ENCODE measurements at places on chromosomes 6 and 20.
A peak's percentile ranks its signal among the peaks of the same experiment; 100 is the strongest.

GRCh38 chr6:27263886-27264285 lies 16.4 kb downstream of the PRSS16 start:
- no peak for DNase-seq

- no peak for DNase-seq
These were observed 299.9 kb upstream of the THEMIS start for GRCh38 chr6:128200789-128201188.

DNA sequence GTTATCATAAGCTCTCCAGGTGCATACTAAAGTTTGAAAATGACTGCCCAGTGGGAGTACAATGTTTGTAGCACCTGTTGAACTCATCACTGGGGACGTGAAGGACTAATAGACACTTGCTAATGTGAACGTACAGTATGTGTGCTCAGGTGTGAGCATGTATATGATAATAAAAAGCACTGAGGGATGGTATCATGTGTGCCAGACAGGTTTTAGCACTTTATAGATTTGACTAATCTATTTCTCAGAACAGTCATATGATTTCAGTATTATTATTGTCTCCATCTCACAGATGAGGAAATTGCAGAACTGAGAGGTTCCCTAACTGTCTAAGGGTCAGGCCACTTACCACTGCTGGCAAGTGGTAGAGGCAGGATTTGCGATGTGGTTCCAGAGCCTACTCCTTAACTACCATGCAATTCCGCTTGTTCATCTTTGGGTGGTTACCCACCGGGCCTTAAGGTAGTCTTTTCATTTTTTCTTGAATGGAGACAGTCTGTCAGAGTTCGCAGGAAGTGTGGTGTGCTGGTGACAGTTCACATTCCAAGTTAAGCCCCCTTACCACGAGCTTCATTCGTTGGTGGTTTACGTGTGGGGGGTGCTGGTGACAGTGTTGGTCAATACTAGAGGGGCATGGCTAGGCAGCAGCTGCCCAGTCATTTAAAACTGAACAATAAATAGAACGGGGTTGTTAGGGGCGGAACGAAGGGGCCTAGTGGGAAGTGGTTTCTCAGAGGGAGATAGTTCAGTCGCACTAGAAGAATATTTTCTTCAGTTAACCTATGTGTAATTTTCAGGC lies 46.8 kb downstream of the RREB1 start:
- DNase-seq, result no peak

DNA sequence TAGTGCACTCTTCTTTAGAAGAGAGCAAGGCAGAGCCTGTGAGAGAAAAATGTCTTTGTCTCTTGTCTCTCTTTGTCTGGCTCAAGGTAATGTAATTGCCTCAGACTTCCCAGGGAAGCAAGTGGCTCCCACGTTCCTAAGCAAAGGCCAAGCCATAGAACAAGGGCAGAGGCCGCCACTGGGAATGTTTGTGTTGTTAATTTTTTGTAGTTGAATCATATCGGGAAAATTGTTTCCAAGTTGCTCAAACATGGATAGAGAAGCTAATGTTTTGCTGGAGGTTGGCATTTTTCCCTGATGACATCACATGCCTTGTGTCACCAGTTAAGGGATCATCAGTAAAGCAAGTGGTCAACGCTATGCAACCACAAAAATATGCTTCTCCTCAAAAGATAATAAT lies 211.5 kb upstream of the FOXA2 start:
- DNase-seq, result no peak

DNA sequence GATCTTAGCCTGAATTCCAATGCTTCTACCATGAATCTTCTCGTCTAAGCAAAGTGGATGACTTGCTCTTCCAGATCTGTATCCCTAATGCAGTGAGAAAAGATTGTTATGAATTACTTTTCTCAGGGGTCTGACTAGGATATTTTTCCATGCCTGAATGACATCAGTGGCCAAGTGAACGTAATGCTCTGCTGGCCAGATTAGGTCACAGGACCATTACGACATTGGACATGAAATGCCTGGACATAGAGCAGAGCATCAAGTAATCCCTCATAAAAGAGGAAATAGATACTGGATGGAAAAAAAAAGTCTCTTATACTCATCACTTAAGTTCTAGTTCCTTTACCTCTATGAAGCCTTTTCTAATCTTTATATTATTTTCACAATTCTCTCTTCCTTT lies 12.1 kb upstream of the THEMIS start:
- DNase-seq, result no peak

- DNase-seq, result no peak
These were observed 1628.5 kb downstream of the HACE1 start for GRCh38 chr6:103231181-103231580.

- no peak for DNase-seq
These were observed 1380.6 kb upstream of the DEFB115 start for GRCh38 chr20:29876911-29877285.

- no peak for DNase-seq
These were observed 132.0 kb upstream of the RNF24 start for GRCh38 chr20:4147319-4147718.

DNA sequence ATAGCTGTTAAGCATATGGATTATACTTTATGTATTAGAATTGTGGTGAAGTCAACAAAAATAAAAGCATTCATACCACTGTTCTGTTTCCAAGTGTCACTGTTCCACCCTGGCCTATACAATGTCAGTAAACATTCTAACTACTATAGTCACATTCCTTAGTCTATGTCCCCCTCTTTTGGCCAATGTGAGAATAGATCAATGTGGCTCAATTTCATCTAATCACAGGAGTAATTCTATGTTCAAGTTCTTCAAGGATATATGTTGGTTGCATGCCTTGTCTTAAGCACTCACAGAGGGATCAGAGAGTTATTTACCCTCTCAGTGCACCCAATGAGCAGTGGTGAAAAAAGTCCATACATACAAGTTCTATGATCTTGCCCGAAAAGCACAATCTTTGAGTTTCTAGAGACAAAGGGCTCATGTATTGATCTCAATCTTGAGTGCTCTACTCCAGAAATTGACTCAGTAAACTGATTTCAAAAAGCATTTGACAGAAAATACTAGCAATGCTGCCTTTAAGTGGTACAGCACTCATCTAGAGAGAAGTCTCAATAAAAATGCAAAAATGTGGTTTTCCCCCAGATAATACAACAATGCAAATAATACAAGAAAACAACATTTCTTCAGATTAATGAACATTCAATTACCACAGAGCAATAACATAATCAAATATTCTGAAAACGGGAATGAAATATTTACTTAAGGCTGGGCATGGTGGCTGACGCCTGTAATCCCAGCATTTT lies 16.5 kb downstream of the SMLR1 start:
- DNase-seq, result no peak

- no peak for DNase-seq
These were observed 12.9 kb upstream of the RPS6KA2 start for GRCh38 chr6:166639921-166640320.

DNA sequence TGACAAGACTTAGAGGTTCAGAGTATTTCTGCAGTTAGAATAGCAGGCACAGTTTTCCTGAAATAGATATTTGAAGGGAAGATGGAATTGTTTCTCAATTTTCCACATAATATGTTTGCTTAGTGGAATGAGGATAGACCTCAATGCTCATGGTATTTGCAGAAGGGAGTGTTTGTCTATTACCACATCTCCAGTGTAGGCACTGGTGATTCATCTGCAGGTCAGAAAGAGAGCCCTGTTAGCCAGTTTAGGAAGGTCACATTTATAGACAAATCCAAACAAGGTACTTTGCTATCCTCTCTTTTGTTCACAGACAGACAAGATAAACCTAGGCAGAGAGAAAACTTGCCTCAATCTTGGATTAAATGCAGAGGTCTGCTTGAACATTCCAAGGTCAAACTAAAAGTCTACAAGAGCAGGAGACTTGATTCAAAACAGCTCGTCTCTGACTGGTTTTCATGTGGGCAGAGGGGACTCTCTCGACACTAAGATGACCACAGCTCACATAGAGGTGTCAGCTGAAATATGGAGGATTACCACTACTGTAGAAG lies 22.8 kb downstream of the ISM1 start:
- DNase-seq, result no peak

- no peak for DNase-seq
These were observed 42.7 kb downstream of the TFEB start for GRCh38 chr6:41692730-41693129.

GRCh38 chr6:70657706-70658105 lies 10.0 kb upstream of the SMAP1 start:
- DNase-seq, result no peak

- DNase-seq, result no peak
These were observed 189.9 kb upstream of the PRDM1 start for GRCh38 chr6:105896052-105896820.

- DNase-seq, result peak; percentile 91
These were observed at the start of gene FAM210B for GRCh38 chr20:56358600-56359211. Gene FAM210B, plus strand, starts transcription at chr20:56358974. Its CDS starts 32 bp downstream, at chr20:56359006.

DNA sequence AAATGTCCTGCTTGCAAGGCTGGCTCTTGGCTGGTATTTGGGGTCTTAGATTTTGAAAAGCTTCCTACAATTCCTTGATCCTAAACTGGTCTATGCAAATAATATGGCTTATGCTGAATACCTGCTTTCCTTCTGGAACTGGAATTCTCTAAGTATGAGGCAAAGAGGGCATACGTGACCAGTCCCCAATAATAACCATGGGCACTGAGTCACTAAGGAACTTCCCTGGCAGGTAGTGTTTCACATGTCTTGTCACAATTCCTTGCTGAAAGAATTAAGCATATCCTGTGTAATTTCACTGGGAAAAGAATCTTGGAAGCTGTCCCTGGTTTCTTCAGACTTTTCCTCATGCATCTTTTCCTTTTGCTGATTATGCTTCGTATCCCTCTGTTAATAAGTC lies 106.5 kb downstream of the MMS22L start:
- no peak for DNase-seq

- no peak for DNase-seq
These were observed 126.3 kb upstream of the PCSK2 start for GRCh38 chr20:17100506-17100905.

DNA sequence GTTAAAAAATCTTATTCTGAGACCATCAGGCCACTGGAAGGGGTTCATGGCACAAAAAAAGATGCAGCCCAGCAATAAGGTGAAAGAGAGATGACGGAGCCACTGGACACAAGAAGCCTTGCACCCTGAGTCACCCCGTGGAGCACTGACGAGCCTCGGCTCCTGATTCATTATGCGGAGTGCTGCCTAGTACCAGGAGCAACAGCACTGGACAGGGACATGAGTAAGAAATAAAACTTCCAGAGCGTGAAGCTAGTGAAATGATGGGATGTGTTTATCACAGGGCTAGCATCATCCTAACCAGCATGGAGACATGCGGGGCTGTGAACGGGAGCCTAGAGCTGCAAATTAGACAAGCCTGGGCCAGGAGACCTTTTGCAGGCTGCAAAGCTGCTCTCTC lies 53.3 kb downstream of the RNASET2 start:
- no peak for DNase-seq

DNA sequence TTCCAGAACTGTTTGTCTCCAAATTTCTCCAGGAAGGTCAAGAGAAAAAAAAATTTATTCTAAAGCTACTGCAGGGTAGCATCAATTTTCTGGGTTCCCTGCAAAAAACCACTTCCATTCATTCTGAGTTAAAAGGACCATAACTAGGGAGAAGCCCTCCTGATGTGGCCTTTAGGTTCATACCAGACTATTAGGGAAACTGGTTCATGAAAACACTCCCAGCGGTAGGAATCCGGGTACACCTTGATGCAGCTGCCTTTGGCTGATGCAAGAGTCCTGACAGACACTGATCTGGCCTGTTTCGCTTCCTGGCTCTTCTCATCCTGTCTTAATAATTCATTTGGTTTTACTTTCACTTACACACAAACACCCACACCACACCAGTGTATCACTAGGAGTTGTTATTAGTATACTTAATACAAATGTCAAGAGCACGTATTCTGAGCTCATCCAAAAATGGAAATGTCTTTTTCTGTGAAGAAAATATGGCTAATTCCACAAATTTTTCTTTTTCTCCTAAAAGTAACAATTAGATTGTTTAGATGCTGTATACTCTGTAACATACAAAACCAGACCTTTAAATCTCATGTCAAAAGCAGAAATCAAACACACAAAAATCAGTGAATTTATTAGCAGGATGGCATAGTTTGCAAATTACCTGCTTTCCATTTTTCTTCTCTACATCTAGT lies 38.4 kb upstream of the ARHGAP18 start:
- DNase-seq, result no peak

- no peak for DNase-seq
These were observed 177.4 kb upstream of the PLN start for GRCh38 chr6:118370722-118371121.

GRCh38 chr6:162638931-162639574 lies 88.5 kb downstream of the PRKN start:
- no peak for DNase-seq

- DNase-seq, result no peak
These were observed 166.6 kb downstream of the KHDC1L start for GRCh38 chr6:73058736-73059135.

DNA sequence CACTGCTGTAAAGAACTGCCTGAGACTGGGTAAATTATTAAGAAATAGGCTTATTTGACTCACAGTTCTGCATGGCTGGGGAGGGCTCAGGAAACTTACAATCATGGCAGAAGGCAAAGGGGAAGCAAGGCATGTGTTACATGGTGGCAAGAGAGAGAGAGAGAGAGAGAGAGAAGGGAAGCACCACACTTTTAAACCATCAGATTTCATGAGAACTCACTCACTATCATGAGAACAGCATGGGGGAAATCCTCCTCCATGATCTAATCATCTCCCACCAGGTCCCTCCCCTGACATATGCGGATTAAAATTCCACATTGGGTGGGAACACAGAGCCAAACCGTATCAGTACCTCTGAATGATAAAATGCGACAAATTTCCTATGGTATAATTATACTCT lies 203.9 kb upstream of the MARCKS start:
- DNase-seq, result no peak

DNA sequence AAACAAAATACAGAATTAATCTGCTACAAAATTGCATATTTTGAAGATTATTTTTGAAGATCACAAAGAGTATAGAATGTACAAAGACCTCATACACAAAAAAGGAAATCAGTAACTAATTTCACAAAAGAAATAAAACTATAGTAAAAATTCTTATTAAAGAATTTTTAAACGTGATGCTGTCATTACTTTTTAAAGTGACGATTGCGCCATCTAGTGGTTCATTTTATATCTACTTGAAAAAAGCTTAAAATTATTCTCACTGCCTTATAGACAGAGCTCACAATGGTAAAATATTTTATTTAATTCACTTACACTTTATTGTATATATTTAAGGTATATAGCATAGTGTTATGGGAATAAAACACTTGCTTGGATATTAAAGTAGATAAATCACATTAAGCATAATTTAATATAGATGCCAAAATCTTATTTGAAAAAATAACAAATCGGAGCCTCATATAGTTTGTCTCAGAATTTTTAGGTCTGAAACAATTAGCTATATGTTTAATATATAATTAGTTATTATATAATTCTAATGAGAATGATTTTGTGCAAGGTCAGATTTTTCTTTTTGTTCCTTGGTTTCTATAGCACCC lies 128.8 kb downstream of the PHF3 start:
- no peak for DNase-seq

- no peak for DNase-seq
These were observed 10.3 kb upstream of the MAS1 start for GRCh38 chr6:159880412-159880975.

GRCh38 chr6:114718716-114719270 lies 376.0 kb upstream of the HS3ST5 start:
- DNase-seq, result no peak
